B cell (primary cell): ENCODE measurements at places on chromosomes 3 and 15.

DNA sequence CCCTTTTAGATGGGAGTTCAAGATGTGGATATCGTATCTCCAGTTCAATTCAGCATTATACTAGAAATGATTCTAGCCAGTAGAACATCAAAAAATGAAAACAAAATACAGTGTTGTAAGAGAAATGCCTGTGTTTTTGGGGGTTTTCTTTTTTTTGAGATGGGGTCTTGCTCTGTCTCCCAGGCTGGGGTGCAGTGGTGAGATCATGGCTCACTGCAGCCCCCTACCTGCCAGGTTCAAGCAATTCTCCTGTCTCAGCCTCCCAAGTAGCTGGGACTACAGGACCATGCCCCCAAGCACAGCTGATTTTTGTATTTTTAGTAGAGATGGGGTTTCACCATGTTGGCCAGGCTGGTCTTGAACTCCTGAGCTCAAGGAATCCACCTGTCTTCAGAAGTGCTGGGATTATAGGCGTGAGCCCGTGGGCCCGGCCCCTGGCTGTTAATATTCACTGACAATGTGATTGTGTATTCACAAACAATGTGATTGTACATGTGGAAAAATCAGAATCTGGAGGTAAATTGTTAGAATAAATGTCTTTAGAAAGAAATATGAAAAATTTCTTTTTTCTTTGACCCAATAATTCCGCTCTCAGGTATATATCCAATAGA is 59.0 kb downstream of the ARIH1 start:
- DNase-seq = peak; percentile 55

DNA sequence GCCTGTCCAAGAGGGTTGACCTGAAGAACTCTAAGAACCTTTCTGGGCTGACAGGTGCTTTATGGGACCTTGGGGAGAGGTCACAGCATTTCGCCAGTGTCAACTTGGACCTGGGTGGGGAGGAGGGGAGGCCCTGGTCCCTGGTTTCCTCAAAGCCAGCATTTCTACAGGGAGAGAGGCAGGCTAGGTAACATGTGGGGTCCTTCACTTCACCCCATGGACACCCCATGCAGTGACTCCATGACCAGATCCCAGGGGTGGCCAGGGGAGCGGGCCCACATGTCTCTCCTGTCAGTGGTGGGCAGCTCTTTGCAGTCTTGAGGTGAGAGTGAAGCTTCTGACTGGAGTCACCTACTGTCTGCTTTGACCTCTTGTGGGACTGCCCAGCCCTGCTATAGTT is 35.8 kb downstream of the GOLGA6L10 start:
- DNase-seq = no peak

DNA sequence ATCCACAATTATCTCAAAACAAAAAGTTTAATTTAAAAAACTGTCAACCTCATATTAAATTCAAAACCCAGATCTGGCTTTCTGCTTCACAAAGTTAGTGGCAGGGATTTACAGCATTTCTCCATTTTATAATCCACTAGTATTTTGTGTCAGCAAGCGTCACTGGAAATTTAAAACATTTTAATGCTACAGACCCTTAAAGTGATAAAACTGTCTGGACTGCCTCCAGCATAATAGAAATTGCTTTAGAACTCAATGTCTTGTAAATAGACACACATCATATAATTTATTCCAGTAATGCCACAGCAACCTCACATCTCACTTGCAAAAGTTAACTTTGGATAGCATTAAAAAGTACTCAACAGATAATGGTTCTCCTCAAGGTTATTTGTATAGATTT is 116.1 kb downstream of the ULK4 start:
- DNase-seq = no peak

GRCh38 chr3:79845546-79845945 is 77.7 kb upstream of the ROBO1 start:
- DNase-seq = no peak

GRCh38 chr3:196741249-196741889 is 1.7 kb downstream of the PAK2 start:
- no peak for DNase-seq

DNA sequence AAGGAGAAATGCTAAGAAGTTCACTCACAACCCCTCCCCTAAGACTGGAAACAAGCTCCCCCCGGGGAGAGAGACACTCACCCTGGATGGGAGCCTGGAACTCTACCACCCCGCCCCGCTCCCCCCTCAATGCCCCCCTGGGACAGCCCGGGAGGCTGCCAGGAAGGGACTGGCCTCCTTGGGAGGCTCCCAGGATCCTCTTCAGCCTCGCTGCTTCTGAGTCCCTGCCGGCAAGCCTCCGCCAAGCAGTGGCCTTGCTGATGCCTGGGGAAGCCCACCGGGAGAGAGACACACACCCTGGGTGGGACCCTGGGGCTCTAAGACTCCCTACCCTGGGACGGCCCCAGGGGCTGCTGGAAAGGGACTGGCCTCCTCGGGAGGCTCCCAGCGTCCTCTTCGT is 33.4 kb downstream of the CPEB1 start:
- DNase-seq = no peak

GRCh38 chr3:196440696-196441095 is 8.5 kb upstream of the UBXN7 start:
- no peak for DNase-seq
